ENCODE measurements at places on chromosomes 5 and 9. TPM values are rescaled to one million over a fixed set of nuclear protein-coding genes. Genes with fewer than 3 reads are reported as not detected.

- H3K27ac ChIP-seq, result no peak overlapping the region
- DNase-seq, result no peak
- peaks cover 23% of the 10 kb centered on the region for H3K4me1 ChIP-seq
These were observed 10.6 kb downstream of the DIPK1B start for GRCh38 chr9:136722969-136723356.

- H3K4me3 ChIP-seq, result no peak overlapping the region
- H3K27ac ChIP-seq, result no peak overlapping the region
- DNase-seq, result no peak
- no peaks in the 10 kb centered on the region for H3K36me3 ChIP-seq
These were observed 62.3 kb downstream of the LHFPL2 start for GRCh38 chr5:78586251-78586650.

DNA sequence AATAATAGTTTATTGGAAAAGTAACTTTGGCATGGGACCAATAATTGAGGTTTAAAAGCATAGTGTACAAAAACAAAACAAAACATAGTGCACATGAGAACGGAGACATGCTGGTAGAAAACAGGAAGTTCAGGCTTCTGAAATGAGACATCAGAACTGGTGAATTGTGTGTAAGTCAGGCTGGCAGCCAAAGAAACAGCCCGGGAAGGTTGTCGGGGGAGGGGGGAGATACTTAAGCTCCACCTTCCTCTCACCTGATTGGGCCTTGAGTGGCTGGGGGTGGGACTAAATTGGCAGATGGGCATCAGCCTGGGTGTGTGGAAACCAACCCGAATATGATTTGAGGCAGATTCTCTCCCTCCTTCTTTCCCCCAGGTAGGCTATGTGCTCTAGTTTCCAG lies 256.3 kb downstream of the SMARCA2 start:
- no peaks in the 10 kb centered on the region for H3K36me3 ChIP-seq

DNA sequence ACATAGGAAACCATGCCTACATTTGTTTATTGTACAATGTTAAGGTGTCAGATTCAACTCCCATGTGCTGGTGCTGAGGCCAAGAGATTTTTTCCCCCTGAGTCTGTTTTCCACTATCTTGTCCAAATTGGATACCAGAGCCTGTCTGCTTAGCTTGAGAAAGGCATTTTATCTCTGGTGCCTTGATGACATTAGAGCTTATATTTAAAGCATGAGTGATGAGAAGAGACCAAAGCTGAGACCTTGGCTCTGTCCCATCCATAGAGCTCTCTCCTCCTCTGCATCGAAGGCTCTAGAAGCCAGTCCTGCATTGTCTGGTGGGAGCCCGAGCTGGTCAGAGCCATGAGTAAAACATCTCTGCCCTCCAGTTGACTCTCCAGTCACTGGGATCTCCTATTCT lies 10.4 kb upstream of the PPP2CA start:
- no peaks in the 10 kb centered on the region for H3K27me3 ChIP-seq
- H3K27ac ChIP-seq, result no peak overlapping the region
- no peak for DNase-seq
- H3K4me1 ChIP-seq, result peaks cover 5% of the 10 kb centered on the region

The GPR151 gene
- not detected for polyA plus RNA-seq

The CD72 gene
- 3.5 TPM for polyA plus RNA-seq

The FGF18 gene
- 0.52 TPM for polyA plus RNA-seq

All from pancreas (tissue), 10 donors.